Metanephros (tissue), 2 donors: ENCODE measurements at places on chromosomes 6 and 20. TPM values are rescaled to one million over a fixed set of nuclear protein-coding genes. Genes with fewer than 3 reads are reported as not detected.

TCP11 gene
- 1.5 TPM for total RNA-seq

SLC17A2 gene
- total RNA-seq: 0.58 TPM

GGT7 gene
- total RNA-seq: 25.2 TPM

TUBB2A gene
- total RNA-seq: 81.5 TPM

PIGU gene
- total RNA-seq: 13.8 TPM

SLC13A3 gene
- 13.5 TPM for total RNA-seq

CST4 gene
- not detected for total RNA-seq

HLA-DRB5 gene
- 1.8 TPM for total RNA-seq

MLIP gene
- total RNA-seq: 5.0 TPM

IL20RA gene
- 2.4 TPM for total RNA-seq

EYS gene
- total RNA-seq: 0.99 TPM

SNAI1 gene
- total RNA-seq: 7.2 TPM

MROH8 gene
- 4.1 TPM for total RNA-seq

HCK gene
- total RNA-seq: 11.8 TPM

PRSS35 gene
- total RNA-seq: 21.8 TPM

CCM2L gene
- total RNA-seq: 12.7 TPM

HUS1B gene
- total RNA-seq: 3.0 TPM

DUSP15 gene
- total RNA-seq: 18.0 TPM

SYCP2 gene
- total RNA-seq: 8.4 TPM

TPBG gene
- 32.2 TPM for total RNA-seq

COL10A1 gene
- total RNA-seq: 0.82 TPM

KCNQ2 gene
- 5.2 TPM for total RNA-seq

ERVFRD-1 gene
- total RNA-seq: not detected

VWA7 gene
- 8.6 TPM for total RNA-seq

ELOVL4 gene
- total RNA-seq: 2.3 TPM

RIN2 gene
- total RNA-seq: 64.3 TPM

CFB gene
- 9.9 TPM for total RNA-seq

C4A gene
- total RNA-seq: 48.4 TPM

NCOA6 gene
- total RNA-seq: 18.3 TPM

REM1 gene
- 2.8 TPM for total RNA-seq

MCHR2 gene
- total RNA-seq: not detected

PTGIS gene
- total RNA-seq: 43.4 TPM
